ENCODE measurements at places on chromosomes 2 and 18. TPM values are rescaled to one million over a fixed set of nuclear protein-coding genes. Genes with fewer than 3 reads are reported as not detected.

- H3K27me3 ChIP-seq = no peaks in the 10 kb centered on the region
- H3K36me3 ChIP-seq = peaks cover 19% of the 10 kb centered on the region
- H3K27ac ChIP-seq = peak overlapping the region; percentile 63
Observed at GRCh38 chr2:9392898-9393765, 30.2 kb downstream of the ITGB1BP1 start.

STPG4 gene
- total RNA-seq = not detected

LHCGR gene
- not detected for total RNA-seq

MERTK gene
- total RNA-seq = 2.9 TPM

- no peaks in the 10 kb centered on the region for H3K4me1 ChIP-seq
- H3K36me3 ChIP-seq = no peaks in the 10 kb centered on the region
- no peak overlapping the region for H3K4me3 ChIP-seq
- DNase-seq = no peak
Observed at GRCh38 chr2:16130541-16130880, 190.2 kb downstream of the MYCN start.

GRCh38 chr2:235050980-235051351, 99.1 kb downstream of the SH3BP4 start:
- H3K4me3 ChIP-seq = no peak overlapping the region
- peak overlapping the region; percentile 53 for H3K27ac ChIP-seq
- peaks cover 10% of the 10 kb centered on the region for H3K4me1 ChIP-seq

KCNG3 gene
- not detected for total RNA-seq

DNA sequence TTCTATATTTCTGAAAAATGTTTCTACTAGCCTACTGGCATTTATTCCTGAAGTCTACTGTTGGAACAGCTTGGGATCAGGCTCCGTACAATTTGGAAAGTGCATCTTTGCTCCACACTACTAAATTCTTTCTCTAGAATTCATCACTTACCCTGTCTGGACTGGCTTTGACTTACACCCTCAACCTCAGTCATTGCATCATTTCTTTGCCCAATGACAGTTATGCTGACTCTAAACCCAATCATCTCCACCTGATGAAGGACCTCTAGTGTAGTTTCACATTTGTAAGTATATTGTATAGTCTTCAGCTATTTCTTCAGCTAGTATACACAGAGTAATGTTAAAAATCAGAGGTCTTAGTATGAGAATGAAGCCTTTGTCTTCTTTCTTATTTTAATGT, 359.6 kb upstream of the MC4R start:
- H3K4me3 ChIP-seq = no peak overlapping the region
- H3K4me1 ChIP-seq = no peaks in the 10 kb centered on the region
- no peaks in the 10 kb centered on the region for H3K27me3 ChIP-seq
- H3K27ac ChIP-seq = no peak overlapping the region
- no peaks in the 10 kb centered on the region for H3K36me3 ChIP-seq

ADAM17 gene
- 16.1 TPM for total RNA-seq

E2F6 gene
- total RNA-seq = 38.4 TPM

GRCh38 chr2:144943986-144944385, 424.1 kb upstream of the ZEB2 start:
- H3K4me1 ChIP-seq = no peaks in the 10 kb centered on the region
- DNase-seq = no peak
- no peaks in the 10 kb centered on the region for H3K36me3 ChIP-seq
- H3K4me3 ChIP-seq = no peak overlapping the region
- no peak overlapping the region for H3K27ac ChIP-seq

GRCh38 chr18:9709304-9709877, 1.3 kb downstream of the RAB31 start:
- peak overlapping the region; percentile 41 for H3K27ac ChIP-seq
- no peaks in the 10 kb centered on the region for H3K36me3 ChIP-seq
- DNase-seq = no peak

NMUR1 gene
- 0.10 TPM for total RNA-seq

DOK6 gene
- total RNA-seq = 0.18 TPM

SATB2 gene
- 1.9 TPM for total RNA-seq

Data from psoas muscle (tissue), 8 donors.